ENCODE measurements at places on chromosomes 12 and 14.

DNA sequence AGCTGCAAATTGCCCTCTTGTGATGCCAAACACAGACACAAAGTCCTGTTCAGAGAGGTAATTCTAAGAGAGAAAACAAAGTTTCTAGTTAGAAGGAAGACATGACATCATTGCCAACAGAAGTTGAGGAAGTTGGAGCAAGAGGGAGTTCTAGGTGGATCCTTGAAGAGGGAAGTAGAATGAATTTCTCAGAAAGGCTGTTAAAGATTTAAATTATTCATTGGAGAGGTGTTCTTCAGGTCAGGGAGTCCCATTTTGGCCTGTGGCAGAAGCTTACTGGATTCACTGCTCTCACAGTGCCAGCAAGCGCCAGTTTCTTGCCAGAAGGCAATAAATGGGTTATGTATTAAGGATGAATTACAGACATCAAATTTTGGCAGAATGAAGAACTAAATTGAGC is 15.3 kb downstream of the TSFM start:
- DNase-seq, result no peak

DNA sequence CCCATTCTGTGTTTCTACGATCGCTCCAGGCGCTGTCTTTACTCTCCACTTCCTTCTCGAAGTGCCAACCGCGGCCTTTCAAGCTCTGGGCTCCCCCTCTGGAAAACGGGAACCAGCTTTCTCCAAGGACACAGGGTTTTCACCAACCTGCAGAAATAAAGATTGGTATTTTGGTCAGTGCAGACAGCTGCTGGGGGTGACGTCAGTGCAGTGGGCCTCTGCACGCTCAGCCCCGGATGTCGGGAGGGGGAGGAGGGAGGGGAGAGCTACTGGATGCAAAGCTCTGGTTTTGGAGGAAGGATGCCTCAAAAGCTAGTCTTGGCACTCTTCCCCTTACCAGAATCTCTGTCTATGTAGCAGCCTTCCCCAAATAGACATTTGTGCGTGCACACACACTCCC is 19.9 kb downstream of the HRK start:
- DNase-seq, result no peak

DNA sequence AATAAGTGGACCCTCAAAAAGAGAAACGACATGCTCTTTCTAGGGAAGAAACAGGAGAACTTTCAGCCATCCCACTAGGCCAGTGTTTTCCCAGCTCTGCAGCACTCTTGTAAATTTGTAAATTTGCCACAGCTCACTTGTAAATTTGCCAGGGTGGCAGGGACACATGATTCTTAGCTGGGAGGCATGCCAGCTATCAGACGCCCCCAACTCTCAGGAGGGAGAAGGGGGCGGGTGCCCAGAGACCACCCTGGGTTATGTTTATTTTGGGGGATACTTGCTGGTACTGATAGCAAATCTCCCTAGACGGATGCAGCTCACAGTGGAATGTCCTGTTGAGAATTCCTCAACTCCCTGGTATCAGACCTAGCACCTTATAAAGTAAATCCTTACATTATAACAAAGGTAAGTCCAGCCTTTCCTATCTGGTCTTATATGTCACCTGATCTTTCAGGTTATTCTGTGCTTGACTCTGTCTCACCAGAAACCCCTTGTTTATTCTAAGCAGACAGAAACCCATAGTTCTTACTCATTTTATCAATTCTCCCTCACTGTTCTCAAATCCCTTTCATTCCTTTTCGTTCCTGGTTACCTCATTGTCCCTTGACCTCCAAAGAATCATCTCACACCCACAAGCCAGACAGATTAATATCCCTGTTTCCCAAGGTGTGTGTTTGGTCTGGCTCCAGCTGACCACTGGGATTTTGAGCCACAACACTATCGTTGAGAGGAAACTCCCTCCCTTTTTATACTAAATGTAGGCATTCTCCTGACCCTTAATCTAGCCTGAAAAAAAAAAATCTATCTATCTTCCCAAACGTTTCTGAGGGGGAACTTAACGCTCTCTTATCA is 69.3 kb upstream of the HMGA2 start:
- DNase-seq, result no peak

GRCh38 chr12:49019443-49020324 is 1.1 kb upstream of the PRKAG1 start:
- DNase-seq, result no peak

DNA sequence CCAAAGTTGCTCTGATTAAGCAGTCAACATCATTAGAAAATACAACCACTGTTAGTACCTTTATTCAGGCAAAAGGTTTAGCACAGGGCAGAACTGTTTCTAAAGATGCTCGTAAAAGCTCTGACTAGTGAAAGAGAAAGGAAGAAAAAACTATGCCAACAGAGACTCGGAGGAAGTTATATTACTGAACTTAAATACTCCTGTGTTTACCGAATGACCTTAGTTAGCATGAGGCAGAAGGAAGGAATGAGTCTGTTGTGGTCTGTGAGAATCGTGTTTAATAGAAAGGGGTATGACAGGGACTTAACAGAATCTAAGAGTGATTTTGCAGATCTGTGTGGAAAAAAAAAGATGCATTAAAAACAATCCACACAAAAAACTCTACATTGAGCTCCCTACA is 84.1 kb upstream of the OVCH1 start:
- DNase-seq, result no peak

DNA sequence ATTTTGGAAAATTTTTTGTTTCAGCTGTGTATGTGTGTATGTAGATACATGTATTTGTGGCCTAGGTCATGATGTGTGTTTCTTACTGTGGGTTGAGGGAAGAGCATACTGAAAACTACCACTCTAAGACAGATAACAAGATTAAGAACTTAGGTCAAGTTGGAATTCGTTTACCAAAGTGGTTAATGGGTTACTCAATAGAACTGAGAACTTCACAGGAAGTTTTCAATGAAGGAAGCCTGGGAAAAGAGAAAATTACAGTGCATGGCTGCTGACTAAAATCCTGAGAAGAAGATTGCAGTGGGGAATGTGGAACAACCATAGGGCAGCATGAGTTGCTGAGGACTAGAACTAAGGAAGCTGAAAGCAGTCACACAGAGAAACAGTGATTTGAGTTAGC is 21.4 kb upstream of the FOXG1 start:
- no peak for DNase-seq

DNA sequence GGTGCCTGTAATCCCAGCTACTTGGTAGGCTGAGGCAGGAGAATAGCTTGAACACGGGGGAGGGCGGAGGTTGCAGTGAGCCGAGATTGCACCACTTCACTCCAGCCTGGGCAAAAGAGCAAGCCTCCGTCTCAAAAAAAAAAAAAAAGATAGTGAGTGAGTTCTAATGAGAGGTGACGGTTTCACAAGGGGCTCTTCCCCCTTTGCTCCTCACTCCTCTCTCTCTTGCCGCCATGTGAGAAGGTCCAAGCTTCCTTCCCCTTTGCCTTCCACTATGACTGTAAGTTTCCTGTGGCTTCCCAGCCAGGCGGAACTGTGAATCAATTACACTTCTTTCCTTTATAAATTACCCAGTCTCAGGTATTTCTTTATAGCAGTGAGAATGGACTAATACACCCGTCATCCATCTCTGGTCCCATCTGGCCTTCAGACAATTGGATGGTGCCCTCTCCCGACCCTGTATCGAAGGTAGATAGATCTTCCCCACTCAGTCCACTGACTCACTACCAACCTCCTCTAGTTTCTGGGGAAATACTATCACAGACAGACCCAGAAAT is 27.0 kb upstream of the RCOR1 start:
- no peak for DNase-seq

- no peak for DNase-seq
Observed at GRCh38 chr12:11812586-11813437, 163.3 kb downstream of the ETV6 start.

DNA sequence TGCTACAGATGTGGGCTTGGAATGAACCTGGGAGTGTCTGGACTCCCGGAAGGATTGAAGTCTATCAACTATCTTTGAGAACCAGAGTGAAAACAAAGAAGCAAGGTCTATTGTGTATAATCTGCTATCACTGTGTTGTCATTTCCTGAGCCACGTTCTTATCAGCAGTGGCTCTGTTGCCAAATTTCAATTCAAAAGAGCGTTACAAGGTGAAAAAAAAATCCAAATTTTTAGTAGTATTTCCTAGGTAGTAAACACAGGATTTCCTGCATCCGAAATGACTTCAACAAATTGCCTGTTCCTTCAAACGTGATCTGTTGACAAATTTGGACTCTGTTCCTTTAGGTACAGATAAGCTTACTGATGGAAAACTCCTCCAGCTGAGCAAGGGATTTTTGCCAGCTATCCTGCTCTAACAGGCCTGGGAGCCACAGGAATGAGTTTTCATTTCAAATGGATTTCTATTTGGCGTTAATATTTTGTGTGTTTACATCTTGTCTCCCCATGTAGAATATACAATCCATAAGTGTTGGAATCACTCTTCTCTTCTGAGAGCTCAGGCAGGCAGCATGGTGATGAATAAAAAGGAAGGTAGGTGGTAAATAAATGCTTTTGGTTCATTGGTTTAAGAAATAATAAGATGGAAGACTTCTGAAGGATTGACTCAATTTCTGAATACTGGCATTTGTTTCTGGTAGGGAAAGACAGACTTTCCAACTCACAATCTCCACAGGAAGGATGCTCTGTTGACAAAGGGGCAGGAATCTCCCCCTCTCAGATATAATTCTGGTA is 58.5 kb downstream of the GPR135 start:
- DNase-seq, result no peak

- no peak for DNase-seq
Observed at GRCh38 chr12:34108967-34109366, 86.7 kb downstream of the ALG10 start.

GRCh38 chr12:49537231-49537751 is 1.5 kb upstream of the KCNH3 start:
- DNase-seq, result no peak

- no peak for DNase-seq
Observed at GRCh38 chr14:36700651-36701050, 39.0 kb downstream of the PAX9 start.

- DNase-seq, result no peak
Observed at GRCh38 chr12:1731019-1731687, 40.3 kb downstream of the ADIPOR2 start.

- DNase-seq, result no peak
Observed at GRCh38 chr12:12606781-12607589, 4.7 kb upstream of the CREBL2 start.

DNA sequence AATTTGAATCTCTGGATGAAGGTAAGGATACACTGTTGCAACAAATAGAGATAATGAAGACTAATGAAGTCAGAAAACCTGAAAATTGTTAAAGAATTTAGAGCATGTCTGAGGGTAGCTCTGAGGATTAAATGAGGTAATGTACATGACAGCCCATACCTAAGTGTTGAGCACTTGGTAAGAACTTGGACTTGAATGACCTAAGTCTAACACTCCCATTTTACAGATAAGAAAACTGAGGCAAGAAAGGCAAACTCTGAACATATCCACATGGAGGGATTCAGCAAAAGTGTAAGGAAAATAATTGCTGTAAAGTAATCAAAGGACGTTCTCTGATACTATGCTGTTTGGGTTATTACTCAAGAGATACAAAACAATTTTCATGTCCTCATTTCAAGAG is 29.0 kb downstream of the PTPRB start:
- DNase-seq, result no peak

DNA sequence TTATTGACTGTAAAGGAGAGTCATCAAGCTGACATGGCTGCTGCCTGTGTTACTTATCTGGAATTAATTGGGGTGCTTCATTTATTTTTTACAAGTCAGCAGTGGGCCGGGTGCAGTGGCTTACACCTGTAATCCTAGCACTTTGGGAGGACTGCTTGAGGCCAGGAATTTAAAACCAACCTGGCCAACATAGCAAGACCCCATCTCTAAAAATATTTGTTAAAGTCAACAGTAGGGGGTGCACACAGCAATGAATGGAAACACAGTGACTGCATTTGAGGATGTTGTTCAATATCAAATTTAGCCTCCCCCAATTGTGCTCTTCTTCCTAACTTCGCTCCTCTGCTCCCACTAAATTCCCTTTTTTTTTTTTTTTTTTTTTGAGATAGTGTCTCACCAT is 52.1 kb downstream of the ANKRD9 start:
- no peak for DNase-seq

DNA sequence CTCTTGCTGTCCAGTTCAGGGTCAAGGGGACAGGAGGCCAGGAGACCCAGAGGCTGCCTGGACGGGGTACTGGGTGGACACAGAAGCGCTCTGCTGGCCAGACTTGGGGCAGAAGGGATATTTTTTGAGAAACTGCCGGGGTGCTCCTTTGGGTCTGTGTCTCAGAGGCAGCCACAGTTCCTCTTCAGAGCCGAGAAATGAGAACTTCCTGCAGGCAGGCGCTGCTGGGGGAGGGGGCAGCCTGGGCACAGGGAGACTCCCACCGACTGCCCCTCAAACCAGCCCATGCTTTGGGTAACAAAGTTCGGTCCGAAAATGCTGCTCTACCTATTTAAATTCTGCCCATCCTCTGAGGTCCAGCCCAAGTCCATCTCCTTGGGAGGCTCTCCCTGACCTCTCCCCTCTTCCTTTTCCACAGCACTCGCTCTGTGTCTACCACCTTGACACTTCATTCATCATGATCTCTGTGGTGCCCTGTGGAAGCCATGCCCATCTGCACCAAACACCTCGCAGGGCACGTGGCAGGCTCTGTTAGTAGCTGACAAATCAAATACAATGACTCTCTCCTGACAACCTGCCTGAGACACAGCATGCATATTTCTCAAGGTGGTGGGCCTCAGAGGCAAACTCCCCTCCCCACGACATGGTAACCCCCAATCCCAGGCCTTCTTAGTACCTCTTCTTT is 16.4 kb downstream of the HDAC7 start:
- no peak for DNase-seq

DNA sequence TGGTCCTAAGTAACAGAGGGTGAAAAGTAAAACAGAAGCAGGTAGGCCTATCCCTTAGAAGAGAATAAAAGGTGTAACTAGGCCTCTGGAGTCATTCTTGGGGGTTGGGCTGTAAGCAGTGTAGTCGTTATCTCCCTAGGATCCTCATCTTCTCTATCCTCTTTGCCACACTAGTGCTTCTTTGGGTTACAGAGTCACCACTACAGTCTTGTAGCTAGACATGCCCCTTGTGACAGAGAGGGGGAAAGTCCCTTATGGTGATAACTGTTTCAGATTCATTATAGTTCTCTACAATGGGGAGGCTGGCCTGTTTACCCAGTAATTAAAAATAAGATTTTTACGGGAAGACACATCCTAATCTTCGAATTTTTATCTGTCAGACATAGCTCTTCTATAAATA is 16.4 kb upstream of the SRP54 start:
- no peak for DNase-seq

- no peak for DNase-seq
Observed at GRCh38 chr14:93368996-93369712, 22.2 kb downstream of the COX8C start.

DNA sequence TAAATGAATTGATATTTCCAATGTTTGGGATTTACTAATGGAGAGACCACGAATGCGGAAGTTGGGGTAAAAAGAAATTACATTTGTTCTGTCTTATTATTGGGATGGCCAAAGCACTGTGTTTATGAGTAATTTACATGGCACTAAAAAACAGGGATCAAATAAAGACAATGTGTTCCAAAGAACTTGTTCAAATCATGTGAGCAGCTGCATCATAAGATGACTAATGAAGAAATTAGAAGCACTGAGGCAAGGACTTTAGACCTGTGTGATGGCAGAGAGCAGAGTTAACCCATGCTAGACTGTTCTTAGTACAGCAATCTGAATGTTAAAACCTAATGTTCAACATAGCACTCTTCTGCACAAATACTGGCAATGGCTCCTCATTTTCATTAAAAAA is 34.3 kb upstream of the DCN start:
- DNase-seq, result no peak

- no peak for DNase-seq
Observed at GRCh38 chr14:68950111-68950510, 29.0 kb downstream of the ACTN1 start.
